ENCODE measurements at places on chromosomes 2 and 18.

GRCh38 chr2:133405252-133405651 is 163.0 kb downstream of the NCKAP5 start:
- no peak for DNase-seq

- peak; percentile 76 for DNase-seq
These were observed 67.6 kb upstream of the ZFP36L2 start for GRCh38 chr2:43293744-43294695.

DNA sequence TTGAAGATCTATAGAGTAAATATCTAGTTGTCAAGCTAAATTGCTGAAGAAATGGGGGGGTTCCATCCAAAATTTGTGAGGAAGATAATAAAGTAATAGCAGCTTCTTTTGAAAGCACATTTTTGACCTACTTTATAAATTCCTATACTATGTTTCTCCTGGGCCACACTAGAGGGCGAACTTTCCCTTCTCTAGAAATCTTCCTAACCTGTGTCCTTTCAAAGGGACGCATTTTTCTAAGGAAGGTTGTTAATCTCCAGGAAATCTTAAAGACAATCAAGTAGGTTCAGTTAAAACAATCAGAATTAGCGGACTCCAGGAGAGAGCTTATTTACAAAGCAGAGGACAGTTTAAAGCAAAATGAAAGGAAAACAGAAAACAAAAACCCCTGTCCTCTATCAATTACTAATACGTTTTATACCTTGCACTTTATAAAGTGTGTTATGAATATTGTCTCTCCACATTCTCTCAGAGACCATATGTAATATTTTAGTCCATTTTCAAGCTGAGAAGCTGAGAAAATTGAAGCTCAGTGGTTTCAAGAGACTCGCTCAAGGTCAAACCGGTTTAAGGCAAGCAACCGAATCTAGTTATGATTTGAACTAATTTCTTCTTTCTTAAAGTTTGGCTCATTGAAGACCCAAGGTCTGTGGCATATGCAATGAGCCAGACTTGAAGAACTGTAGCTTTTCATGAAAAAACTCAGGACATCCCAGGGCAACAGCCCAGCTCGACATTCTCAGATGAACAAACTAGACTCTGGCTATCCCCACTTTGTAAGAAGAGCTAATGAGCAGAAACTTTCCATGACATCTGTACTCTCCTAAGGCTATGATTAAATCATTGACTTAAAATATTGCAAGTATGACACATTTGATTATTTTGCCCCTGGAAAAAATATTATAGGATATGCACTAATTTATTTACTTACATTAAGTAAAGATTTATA is 273.6 kb downstream of the PAX3 start:
- peak; percentile 8 for DNase-seq

DNA sequence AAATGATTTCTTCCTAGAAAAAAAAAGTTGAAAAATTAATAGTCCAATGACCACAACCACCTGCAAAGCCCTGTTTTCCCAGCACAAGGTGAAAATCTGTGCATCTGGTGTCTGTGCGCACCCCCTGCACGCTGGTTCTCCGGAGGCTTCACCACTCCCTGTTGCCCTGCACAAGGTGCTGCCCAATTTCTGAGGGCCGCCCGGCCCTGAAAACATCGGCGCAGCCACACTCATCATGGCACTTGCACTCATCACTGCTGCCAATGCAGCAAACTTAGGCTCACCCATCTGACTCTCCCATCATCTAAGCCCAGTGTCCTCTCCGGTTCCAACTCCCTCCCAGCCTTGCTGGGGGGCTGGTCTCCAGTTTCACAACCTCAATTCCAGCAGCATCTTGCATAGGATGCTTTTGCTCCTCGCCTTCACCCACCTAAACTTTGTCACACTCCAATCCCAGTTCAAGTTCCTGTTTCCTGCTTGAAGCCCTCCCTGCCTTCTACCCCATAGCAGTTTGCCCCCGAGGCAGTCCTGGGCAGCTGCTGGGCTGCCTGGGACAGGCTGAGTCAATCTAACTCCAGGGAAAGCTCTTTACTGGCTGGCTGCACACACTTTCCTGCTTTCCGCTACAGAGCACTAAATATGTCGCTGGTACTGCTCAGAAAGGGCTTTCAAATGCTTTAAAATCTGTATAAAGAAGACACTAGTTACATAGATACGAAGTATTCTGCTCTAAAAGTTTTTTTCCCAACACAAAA is 522.5 kb upstream of the ID2 start:
- no peak for DNase-seq

DNA sequence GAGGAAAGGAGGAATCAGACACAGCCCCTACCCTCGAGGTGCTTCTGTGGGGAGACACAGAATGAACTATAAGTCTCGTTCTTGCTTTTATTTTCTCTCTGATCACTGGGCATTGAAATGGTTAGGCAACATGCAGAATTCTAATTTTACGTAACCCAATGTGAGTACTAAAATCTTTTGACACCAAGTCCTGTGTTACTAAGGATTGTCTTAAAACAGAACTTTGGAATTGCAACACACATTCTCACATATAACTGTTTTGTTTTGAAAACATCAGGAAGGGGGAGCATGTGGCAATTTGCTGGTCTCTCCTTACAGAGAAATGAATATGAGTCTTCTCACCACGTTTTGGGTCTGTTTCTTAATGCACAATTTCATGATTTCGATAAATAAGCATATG is 23.6 kb upstream of the SULT1C4 start:
- no peak for DNase-seq

- peak; percentile 42 for DNase-seq
These were observed 21.6 kb upstream of the ITGB6 start for GRCh38 chr2:160221391-160222276.

DNA sequence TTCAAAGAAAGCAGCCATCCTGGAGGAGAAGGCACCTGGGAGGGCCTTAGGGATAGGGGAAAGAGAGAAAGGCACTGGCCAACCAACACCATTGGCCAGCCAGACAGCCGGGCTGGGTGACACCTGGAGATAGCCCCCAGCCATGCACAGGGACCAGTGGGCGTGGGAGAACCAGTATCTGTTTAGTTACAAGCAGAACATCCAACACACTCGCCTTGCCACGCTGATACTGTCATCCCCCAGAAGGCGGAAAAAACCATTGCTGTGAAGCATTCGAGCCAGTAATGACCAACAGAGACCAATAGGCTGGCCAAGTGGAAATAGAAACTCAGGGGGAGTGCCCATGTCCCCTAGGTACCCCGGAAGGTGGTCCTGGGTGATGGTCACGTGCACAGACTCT is 15.5 kb downstream of the ASPRV1 start:
- no peak for DNase-seq

- no peak for DNase-seq
These were observed 338.3 kb upstream of the NT5C1B start for GRCh38 chr2:18927525-18928232.

GRCh38 chr18:35386600-35387100 is 9.5 kb upstream of the ZNF396 start:
- peak; percentile 44 for DNase-seq

GRCh38 chr2:9373476-9373875 is 49.9 kb downstream of the ITGB1BP1 start:
- DNase-seq, result no peak

DNA sequence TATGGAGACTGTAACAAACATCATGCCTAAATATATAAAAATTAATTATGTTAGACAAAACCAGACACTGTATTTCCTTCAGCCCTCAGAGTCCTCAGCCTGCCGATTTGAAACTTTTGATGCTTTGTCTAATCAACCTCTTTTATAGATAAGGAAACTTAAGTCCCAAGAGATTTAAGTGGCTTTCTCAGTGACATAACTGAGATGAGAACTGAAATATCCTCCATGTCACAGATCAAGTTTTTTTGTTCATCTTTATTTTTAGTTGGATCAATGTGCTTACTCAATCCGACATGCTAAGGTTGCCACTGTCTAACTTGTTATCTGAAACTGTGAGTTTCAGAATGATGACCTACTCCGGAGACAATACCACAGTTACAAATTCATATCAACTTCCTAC is 72.3 kb downstream of the BARD1 start:
- no peak for DNase-seq

- DNase-seq, result no peak
These were observed 10.9 kb downstream of the APCDD1 start for GRCh38 chr18:10465174-10465939.

DNA sequence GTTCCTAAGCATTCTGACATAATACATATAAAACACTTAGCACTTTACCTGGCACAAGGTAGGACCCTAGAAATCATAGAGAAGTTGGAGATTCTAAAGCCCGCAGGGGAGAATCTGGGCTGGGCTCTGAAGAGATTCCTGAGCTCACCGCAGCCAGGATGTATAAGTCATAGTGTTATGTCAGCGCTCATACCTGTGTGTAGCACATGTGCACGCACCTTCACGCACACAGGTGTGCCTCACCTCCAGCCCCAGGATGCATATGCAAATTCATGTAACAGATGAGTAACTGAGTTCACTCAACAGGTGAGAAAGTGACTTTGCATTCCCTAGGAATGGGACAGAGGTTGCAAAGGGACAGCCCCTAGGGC is 7.9 kb upstream of the SDC1 start:
- no peak for DNase-seq

GRCh38 chr18:76264198-76264875 is 230.7 kb downstream of the ZNF516 start:
- DNase-seq, result no peak

DNA sequence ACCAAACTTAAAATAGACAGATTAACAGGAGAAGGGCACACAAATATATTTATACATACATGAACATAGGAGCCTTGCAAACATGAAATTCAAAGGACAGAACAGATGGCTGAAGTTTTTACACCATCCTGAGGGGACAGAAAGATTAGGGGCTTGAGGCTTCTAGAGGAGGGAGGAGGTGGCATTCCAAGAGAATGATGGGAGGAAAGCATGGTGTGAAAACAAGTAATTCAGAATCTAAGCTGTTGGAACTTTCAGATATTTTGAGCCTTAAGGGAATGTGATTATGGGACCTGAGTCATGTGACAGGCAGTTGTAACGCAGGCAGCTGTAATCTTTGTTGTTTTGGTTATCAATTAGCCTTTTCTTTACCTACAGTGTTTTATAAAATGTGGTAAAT is 225.2 kb upstream of the SPOPL start:
- DNase-seq, result no peak

- no peak for DNase-seq
These were observed 36.3 kb downstream of the NRXN1 start for GRCh38 chr2:50995610-50996009.

DNA sequence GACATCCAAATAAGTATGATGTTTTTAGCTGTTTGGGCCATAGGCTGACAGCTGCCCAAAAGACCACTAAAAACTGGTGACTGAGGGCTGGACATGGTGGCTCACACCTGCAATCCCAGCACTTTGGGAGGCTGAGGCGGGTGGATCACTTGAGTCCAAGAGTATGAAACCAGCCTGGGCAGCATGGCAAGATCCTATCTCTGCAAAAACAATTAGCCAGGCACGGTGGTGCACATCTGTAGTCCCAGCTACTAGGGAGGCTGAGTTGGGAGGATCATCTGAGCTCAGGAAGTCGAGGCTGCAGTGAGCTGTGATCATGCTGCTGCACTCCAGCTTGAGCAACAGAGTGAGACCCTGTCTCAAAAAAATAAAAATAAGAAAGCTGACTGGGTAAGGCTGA is 511.5 kb upstream of the RAB6C start:
- no peak for DNase-seq

DNA sequence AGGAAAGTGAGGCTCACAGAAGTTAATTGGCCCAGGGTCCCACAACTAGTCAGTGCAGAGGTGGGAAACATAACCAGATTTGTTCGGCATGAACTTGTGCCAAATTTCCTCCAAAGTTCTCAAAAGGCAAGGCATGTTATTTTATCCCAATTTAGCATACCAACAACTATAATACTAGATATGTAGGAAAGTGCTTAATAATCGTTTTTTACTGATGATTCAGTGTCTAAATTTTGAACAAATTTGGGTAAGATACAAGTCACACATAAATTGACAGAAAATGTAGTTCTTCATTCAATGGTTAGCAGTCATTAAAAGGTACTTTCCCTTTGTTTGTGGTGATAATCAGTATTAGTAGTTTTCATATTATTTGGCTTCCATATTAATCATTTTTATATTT is 38.5 kb upstream of the CYBRD1 start:
- no peak for DNase-seq

DNA sequence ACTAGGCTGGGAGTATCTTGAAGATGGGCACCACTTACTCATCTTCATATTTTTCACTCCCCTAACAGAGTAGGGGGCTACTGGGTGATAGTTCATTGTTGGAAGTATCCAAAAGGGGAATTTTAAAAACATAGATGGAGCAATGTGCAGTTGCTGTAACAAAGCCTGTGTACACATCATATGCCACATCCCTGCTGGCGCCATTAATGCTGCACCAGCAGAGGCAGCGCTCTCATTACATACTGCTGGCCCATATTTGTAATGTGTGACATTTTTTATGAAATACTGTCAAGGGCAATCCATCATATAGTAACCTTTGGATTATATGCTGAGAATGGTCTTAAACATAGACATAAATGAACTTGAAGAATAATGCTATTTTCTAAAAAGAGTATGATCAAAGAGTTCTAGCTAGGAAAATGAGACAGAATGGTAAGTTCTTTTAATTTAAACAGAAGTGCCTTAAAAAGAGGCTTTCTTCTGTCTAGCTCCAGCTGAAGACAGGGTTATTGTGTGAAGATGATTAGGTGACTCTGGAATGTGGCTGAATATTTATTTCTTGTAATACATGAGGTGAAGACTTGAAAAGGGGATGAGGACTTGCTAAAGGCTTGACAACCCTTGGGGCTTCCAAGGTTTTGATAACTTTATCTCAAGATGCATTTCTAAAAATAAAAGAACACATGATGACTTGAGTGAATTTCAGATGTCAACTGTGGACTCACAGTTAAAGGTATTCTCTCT is 2.4 kb upstream of the TMEM178A start:
- DNase-seq, result no peak

GRCh38 chr2:178119179-178119922 is 7.1 kb downstream of the RBM45 start:
- DNase-seq, result no peak

DNA sequence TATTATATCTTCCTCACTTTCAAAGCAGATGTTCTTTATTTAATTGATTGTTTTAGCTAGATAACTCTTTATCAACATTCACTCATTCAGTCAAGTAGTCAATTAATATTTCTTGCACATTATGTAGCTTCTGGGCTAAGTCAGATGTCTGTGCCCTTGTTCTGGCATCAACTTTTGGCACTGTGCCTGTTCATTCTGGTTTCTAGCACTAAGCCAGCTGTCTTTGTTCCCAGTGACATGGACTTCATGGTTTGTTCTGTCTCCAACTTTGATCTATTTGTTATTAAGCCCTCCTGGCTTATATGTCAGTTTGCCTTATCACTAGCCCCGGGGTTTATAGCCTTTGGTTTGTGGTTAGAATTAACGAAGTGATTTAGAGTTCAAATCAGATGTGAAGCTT is 247.9 kb upstream of the SYT4 start:
- DNase-seq, result no peak

DNA sequence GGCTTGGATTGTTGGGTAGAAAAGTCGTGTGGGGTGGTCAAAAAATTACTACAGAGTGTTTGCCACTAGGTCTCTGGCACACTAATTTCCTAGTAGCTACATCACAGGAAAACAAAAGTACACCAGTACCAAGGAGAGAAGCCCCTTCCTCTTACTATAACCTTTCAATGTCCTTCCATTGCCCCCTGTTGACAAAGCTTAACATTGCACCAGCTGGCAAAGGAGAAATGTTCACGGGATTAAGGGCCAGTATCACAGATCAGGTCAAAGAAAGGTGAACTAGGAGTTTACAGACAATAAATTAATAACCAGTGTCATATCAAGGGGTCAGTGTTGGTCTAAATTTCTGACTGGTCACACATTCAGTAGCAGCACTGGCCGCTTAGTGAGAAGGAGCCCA is 1139.6 kb upstream of the FAM98A start:
- DNase-seq, result no peak

All from HuH-7.5 (cell line).